ENCODE measurements at places on chromosomes 16 and 17.

- DNase-seq = no peak
Observed at GRCh38 chr17:44919411-44919810, 4.1 kb upstream of the GFAP start.

DNA sequence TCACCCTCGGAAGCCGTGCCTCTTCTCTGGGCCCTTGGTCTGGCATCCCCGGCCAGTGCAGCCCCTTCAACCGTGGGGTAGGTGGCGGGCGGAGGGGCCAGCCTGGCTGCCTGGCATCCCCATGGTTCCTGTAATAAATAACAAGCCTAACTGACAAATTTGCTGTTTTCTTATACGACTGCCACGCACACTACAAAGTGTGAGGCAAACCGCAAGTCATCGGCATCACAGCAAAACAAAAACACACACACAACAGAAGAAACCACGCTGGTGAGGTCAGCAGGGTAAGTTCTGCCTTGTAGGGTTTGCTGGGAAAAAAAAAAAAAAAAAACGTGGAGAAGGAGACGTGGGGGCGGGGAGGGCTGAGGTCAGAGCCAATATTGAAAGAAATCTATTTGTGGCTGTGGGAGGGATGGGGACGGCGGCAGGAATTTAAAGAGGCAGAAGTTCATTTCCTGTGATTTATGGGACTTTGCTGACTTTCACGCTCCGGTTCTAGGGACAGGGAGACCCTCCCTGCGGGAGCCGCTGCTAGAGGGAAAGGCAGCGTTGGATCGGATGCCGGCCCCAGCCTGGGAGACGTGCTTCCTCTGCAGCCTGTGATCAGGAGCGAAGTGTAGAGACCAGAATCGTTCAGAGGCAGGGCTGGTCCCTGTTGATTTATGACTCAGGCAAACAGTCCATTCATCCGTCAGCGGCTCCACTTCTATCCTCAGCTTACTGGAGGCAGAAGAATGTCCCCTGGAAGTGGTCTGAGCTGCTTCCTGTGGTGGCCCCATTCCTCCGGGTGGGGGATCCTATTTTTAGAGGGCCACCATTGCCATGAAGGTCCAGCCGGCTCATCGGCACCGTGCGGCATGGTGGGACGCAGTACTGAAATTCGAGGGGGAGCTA is 162.8 kb downstream of the FOXL1 start:
- DNase-seq = no peak

DNA sequence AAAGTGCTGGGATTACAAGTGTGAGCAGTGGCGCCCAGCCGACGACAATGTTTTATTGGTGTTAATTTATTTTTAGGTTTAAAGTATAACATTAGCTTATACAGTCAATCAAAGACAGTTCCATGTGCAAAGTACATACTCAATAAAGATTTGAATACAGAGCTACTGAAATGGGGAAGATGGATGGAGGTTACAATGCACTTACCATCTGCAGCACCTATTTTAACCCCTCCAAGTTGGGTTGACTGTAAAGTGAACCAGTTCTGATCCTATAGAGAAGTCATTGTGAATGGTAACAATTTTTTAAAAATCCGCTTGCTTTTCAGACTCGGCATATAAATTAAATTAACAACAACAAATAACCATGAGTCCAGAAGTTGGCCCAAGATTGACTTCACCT is 679 bp upstream of the PSKH1 start:
- DNase-seq = no peak

GRCh38 chr17:1203111-1203966 is 23.6 kb upstream of the ABR start:
- peak; percentile 36 for DNase-seq

DNA sequence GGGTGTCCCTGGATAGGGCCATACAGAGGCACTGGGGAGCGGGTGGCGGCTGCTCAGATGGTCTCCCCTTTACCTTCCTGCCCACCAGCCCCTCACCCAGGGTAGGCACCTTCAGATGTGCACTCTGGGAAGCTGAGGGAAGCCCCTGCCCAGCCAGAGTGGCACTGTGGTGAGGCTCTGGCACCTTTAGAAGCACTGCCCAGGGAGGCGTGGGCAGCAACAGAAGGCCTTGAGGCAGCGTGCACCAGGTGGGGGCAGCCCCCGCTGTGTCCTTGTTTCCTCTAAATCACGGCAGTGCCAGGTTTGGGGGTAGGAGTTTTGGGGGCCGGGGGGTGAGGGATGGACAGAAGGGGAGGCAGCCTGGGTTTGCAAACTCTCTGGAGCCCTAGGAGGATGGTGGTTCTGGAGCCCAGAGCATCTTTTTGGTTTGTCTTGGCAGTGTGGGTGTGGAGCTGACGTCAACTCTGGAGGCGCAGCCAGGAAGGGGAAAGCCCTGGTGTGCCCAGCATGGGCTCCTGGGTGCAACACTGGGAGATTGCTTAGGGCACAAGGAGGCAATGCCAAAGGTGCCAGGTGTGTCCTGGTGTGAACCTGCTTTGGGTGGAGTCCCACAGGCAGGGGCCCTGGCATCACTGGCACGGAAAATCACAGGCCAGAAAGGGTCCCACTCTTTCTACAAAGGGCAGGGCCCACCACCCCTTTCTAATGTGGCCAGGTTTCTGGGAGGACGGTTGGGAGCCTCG is 23.1 kb upstream of the CDC42EP4 start:
- DNase-seq = no peak

DNA sequence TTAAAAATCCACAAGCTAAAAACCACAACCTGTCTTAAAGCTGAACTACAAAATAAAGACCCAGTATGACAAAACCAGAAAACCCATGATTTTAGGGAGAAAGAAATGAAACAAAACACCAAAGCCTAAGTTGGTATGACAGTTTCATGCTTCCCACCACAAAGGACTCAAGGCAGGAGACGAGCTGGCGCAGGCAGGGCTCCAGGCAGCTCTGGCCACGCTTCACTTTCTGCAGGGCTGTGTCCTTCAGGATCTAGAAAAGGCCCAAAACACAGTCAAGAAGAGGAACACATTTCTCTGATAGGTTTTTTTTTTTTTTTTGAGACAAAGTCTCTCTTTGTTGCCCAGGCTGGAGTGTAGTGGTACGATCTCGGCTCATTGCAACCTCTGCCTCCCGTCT is 75.3 kb downstream of the WDR59 start:
- DNase-seq = no peak

DNA sequence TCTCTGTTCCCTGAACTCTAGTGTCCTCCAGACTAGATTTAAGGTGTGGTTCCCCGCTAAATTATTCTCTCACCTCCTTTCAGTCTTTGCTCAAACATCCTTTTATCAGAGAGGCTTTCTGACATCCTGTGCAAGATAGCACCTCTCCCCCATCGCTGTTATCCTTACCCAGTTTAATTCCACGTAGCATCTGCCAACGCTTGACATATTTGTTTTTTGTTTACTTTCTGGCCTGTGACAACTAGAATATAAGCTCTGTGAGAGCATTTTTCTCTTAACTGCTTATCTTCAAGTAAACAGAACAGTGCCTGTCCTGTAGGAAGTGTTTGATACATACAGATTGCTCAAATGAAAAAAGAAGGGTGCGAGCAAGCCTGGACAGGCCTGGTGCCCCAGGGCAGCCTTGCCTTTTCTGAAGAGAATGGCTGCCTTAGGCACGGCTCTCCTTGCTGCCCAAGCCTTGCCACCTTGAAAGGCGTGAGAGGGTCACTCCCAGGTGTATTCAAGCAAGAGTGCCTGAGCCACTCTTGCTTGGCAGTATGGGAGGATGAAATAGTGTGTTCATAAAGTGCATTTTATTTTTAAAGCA is 9.7 kb downstream of the DYNLL2 start:
- DNase-seq = no peak

GRCh38 chr17:19702217-19702641 is 14.2 kb downstream of the SLC47A2 start:
- no peak for DNase-seq

- peak; percentile 38 for DNase-seq
Observed at GRCh38 chr17:66567234-66568170, 265.1 kb downstream of the PRKCA start.

GRCh38 chr16:31351246-31351941 is 3.6 kb upstream of the ITGAX start:
- DNase-seq = no peak

DNA sequence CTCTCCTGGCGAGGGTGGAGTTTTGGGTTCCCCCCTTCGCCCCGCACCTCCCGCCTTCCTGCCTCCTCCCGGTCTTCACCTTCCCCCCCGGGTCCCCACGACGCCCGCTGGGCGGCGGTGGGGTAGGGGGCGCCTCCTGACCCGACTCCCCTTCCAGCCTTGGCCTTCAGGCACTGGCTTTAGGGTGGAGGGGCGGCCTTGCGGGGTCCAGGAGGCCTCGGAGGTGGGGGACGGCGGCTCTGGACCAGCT is 2.4 kb downstream of the SLC16A3 start:
- no peak for DNase-seq

GRCh38 chr17:76171706-76172105 is 30.7 kb upstream of the FOXJ1 start:
- no peak for DNase-seq

GRCh38 chr17:78082988-78083387 is 45.6 kb downstream of the TMC6 start:
- DNase-seq = no peak

- DNase-seq = peak; percentile 82
Observed at GRCh38 chr17:49218941-49219913, 8.7 kb downstream of the ABI3 start.

GRCh38 chr17:67403065-67403464 is 26.0 kb downstream of the PITPNC1 start:
- DNase-seq = no peak

- DNase-seq = no peak
Observed at GRCh38 chr16:7979448-7980132, 610.7 kb downstream of the TMEM114 start.

DNA sequence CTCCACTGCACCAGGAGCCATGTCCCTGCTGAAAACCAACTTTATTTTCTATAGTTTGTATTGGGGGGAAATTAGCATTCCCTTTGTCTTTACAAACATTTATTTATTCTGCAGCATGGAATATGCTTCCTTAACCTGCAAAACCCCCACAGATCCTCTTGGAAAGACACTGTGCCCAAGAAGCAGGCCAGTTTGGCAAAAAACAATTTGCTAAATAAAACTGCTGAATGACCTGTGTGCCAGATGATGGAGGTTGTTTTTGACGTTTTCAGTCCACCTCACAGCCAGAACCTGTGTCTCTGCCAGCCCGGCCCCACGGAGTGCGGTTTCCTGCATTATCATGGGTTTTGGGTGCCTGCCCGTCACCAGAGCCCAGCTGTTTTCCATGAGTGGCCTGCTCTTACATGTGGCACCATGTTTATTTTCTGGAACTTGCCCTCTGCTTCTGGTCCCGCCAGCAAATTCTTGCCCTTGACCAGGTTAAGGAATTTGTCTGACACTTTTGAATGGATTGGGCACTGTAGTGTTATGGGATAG is 26.4 kb downstream of the ORC6 start:
- DNase-seq = no peak

GRCh38 chr17:27896701-27897100 is 3.5 kb upstream of the LYRM9 start:
- DNase-seq = no peak

- DNase-seq = no peak
Observed at GRCh38 chr17:54771409-54771915, 129.2 kb upstream of the TOM1L1 start.

GRCh38 chr16:31528523-31529107 is 915 bp downstream of the AHSP start:
- DNase-seq = no peak

DNA sequence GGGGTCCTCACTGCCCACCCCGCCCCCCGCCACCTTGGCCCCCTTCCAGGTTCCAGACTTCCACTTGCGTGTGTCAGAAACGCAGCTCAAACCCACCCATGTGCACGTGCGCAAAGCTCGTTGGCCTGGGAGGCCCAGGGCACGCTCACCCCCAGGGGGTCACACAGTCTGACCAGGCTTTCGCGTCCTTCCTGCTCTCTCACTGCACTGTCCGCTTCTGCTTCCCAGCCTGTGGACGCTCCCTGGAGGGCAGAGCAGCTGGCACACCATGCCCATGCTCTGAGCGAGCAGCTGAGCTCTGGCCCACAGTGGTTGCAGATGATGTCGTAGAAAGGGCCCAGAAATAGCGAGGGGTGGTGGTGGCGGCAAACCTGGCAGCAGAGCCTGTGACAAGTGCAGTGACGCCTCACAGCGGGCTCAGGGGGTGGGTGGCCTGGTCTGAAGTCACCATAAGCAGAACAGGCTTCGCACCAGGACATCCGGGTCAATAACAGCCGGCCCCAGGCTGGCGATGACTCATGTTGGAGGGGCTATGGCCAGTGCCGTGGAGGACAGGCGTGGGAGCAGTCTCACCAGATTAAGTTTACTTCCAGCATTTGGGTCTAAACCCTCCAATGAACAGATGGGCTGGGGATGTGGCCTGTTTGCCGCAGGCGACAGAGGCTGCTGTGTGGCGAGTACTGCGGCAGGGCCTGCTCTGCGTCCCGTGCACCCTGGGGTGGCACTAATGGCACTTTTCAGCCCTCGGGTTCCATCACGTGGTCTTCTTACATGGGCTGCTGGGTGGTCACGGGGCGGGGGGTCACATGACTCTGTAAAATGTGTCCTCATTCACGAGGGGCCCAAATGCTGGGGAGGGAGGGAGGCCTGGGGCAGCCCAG is 49.0 kb downstream of the NT5M start:
- DNase-seq = no peak

- no peak for DNase-seq
Observed at GRCh38 chr17:17119106-17119505, 76.8 kb downstream of the MPRIP start.

DNA sequence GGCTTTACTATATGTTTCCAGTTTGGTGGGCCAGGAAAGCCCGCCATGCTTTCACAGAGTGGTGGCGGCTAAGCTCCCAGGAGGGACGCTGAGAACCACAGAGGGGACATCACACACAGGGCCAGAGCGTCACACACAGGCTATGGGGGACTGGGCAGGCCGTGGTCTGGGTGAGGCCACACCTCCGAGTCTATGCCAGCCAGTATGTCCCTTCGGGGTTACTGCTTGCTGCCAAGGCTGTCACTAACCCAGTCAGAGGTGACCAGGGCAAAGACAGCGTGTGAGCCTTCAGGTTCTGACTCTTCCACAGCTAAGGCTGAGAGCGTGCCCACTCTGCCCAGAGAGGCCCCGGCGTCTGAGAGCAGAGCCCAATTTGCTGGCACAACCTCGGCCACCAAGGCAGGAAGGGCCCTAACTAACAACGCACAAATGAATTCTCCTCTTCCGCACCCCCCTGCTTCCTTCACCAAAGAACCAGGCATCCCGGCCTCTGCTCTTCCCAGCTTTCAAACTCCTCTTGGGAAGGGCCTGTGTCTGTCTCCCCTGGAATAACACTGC is 2.9 kb downstream of the PLD6 start:
- no peak for DNase-seq
